ENCODE measurements at places on chromosomes 5 and 9. TPM values are rescaled to one million over a fixed set of nuclear protein-coding genes. Genes with fewer than 3 reads are reported as not detected.

OTP gene
- total RNA-seq: 0.12 TPM

FBN2 gene
- total RNA-seq: 20.5 TPM

HSPB3 gene
- not detected for total RNA-seq

JAKMIP2 gene
- total RNA-seq: not detected

DNAH5 gene
- total RNA-seq: 2.3 TPM

DMGDH gene
- total RNA-seq: not detected
